Right atrium auricular region (tissue), 2 donors: ENCODE measurements at places on chromosomes 6 and 20.

DNA sequence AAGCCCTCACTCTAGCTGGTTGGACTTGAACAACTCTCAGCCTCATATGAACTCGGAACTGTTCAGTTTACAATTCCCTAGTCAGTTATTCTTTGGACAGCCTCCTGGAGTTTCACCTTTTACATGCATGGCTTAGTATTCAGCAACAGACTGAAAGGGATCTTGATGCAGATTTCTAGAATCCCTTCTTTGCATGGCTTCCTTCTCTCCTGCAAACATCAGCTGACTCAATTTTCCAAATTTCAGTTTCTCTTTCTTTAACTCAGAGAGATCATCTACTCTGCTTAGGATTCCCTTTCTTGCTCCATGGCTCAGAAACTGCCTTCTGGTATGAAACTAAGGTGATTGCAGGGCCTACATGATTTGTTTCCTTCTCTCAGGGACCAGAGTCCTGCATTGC lies 99.6 kb downstream of the CEP57L1 start:
- no peaks in the 10 kb centered on the region for H3K36me3 ChIP-seq
- no peak overlapping the region for H3K27ac ChIP-seq
- no peaks in the 10 kb centered on the region for H3K27me3 ChIP-seq
- H3K4me3 ChIP-seq: no peak overlapping the region
- no peak for DNase-seq

- peaks cover 11% of the 10 kb centered on the region for H3K36me3 ChIP-seq
- DNase-seq: no peak
- H3K4me1 ChIP-seq: no peaks in the 10 kb centered on the region
- no peak overlapping the region for H3K4me3 ChIP-seq
- H3K27me3 ChIP-seq: no peaks in the 10 kb centered on the region
Observed at GRCh38 chr6:20119485-20119884, 92.8 kb downstream of the MBOAT1 start.

- H3K4me3 ChIP-seq: no peak within 1 kb of the TSS
- no peaks in the 10 kb centered on the region for H3K27me3 ChIP-seq
- no peak within 1 kb of the TSS for H3K27ac ChIP-seq
- H3K36me3 ChIP-seq: no peaks in the 10 kb centered on the region
- DNase-seq: no peak
- no peaks in the 10 kb centered on the region for H3K4me1 ChIP-seq
Observed at GRCh38 chr6:73353636-73354593, at the start of gene DPPA5. TSS of gene DPPA5 (minus strand) at chr6:73354276. CDS start at chr6:73354225, 51 bp downstream.

- H3K4me1 ChIP-seq: no peaks in the 10 kb centered on the region
- H3K36me3 ChIP-seq: no peaks in the 10 kb centered on the region
Observed at GRCh38 chr6:114342086-114342825, 567 bp downstream of the HS3ST5 start.

- H3K4me1 ChIP-seq: no peaks in the 10 kb centered on the region
- no peak overlapping the region for H3K4me3 ChIP-seq
- no peak for DNase-seq
- no peaks in the 10 kb centered on the region for H3K27me3 ChIP-seq
- H3K27ac ChIP-seq: no peak overlapping the region
Observed at GRCh38 chr20:21583486-21584168, 69.8 kb upstream of the NKX2-2 start.

DNA sequence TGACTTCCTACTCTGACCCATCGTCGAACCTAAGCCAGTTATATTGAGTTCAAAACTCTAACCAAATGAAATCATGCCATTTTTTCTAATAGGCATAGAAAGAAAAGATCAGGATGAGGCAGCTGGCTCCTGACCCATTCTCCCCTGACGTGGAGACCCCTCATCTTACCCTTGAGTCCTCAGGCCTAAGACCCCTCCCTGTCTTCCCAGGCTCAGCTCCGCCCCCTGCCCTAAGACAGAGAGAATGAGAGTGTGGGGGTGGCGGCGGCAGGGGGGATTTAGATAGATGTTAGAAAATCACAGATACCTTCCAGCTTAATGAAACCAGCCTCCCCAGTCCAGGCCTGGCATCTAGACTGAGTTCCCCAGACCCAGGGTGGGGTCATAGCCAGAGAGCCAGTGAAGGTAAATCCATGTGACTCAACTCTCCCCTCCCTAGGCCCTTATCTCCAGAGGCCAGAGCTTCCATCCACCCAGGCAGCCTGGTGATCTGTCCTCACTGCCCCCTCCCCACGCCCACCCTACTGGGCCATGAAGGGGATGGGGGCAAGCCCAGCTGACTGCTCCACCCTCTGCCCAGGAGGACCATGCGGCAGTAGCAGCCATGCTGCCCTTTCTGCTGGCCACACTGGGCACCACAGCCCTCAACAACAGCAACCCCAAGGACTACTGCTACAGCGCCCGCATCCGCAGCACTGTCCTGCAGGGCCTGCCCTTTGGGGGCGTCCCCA lies 6.8 kb downstream of the TMEM63B start:
- H3K4me3 ChIP-seq: no peak overlapping the region
- H3K27me3 ChIP-seq: no peaks in the 10 kb centered on the region
- peaks cover 13% of the 10 kb centered on the region for H3K4me1 ChIP-seq
- peaks cover 31% of the 10 kb centered on the region for H3K36me3 ChIP-seq
- DNase-seq: no peak
